KG1 (cell line): ENCODE measurements at places on chromosomes 16 and 17.

- no peak for DNase-seq
Observed at GRCh38 chr16:65476448-65476955, 354.6 kb upstream of the CDH11 start.

- DNase-seq = peak; percentile 66
Observed at GRCh38 chr16:714558-715476, at the start of gene METRN. Gene METRN (plus strand): TSS chr16:715118. CDS start chr16:715290, 172 bp downstream.

GRCh38 chr17:34252444-34253138, 2.5 kb upstream of the CCL2 start:
- no peak for DNase-seq

DNA sequence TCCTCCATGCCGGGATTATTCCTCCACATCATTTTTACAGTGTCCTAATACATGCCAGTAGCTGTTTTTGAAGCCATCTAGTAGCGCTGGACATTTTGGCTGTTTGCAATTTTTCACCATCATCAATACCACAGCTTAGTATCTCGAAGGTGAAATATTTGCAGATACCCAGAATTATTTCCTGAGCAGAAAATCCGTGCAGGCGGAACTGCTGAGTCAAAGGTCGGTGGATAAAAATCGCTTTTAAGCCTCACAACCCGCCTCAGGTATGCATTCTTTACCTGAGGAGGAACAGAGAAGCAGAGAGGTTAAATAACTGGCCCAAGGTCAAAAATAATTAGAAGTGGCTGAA, 584 bp upstream of the TNRC6A start:
- DNase-seq = no peak

- DNase-seq = no peak
Observed at GRCh38 chr17:949623-950303, 29.8 kb downstream of the NXN start.

- no peak for DNase-seq
Observed at GRCh38 chr17:32227910-32228309, 37.7 kb upstream of the RHBDL3 start.

DNA sequence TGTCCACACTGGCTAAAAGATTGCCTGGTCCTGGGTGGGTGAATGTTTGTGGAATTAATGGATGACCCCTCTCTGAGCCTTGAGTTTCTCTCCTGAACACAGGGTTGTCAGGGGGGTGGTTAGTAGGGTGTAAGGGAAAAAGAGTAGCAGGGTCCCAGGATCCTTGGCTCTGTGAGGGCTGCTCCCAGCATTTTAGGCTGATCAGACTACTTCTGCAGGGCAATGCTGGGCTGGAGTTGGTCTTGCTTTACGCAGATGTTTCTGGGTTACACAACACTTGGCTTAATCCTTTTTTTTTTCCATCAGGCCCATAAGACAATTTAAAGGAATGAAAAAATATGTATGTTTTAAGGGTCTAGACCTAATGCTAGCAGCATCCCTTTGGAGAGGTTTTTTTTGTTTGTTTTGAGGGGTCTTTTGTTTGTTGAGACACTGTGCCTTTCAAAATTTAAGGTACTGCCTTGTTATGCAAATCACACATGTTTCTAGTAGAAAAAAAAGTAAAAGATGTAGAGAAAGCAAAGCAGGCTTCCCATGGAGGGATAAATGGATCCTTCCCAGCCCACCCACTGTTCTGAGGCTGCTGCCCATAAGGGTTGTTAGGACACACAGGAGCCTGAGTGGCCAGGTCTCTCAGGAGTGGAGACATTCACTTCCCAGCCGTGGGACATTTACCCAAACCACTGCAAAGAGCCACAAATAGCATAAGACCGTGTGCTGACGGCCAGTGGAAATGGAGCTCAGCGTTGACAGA, 225.6 kb upstream of the HSBP1 start:
- no peak for DNase-seq

- DNase-seq = no peak
Observed at GRCh38 chr16:27323781-27324561, 10.2 kb downstream of the IL4R start.

- DNase-seq = no peak
Observed at GRCh38 chr17:750431-751037, 1.5 kb downstream of the GEMIN4 start.

- DNase-seq = no peak
Observed at GRCh38 chr17:27323538-27324215, 29.8 kb downstream of the WSB1 start.

DNA sequence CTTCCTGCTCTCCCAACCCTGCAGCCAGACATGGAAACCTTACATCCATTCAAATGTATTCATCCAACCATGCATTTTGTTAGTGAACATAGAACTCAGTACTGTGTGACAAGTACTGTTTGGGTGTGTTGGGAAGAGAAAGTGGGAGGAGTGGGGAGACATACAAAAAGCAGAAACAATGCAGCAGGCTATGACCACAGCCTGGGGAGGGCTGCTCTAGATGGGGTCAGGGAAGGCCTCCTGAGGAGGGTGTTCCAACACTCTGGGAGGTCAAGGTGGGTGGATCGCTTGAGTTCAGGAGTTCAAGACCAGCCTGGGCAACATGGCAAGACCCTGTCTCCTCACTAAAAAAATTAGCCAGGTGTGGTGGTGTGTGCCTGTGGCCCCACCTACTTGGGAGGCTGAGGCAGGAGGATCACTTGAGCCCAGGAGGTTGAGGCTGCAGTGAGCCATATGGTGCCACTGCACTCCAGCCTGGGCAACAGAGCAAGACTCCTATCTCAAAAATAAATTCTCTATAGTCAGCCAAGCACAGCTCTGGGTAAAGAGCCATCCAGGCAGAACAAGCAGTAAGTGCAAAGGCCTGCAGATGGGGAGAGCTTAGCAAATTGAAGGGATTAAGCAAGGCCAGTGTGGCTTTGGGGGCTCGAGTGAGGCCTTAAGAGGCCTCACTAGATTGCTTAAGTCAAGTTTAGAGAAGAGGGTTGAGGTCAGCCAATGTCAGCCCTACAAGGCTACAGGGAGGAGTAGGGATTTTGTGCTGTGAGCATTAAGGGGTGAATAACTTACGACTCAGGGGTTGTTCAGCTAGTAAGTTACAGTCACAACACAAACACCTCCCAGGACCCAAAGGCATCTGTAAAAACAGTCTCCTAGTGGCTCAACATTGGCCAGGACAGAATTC, 5.5 kb downstream of the SLC13A2 start:
- no peak for DNase-seq

DNA sequence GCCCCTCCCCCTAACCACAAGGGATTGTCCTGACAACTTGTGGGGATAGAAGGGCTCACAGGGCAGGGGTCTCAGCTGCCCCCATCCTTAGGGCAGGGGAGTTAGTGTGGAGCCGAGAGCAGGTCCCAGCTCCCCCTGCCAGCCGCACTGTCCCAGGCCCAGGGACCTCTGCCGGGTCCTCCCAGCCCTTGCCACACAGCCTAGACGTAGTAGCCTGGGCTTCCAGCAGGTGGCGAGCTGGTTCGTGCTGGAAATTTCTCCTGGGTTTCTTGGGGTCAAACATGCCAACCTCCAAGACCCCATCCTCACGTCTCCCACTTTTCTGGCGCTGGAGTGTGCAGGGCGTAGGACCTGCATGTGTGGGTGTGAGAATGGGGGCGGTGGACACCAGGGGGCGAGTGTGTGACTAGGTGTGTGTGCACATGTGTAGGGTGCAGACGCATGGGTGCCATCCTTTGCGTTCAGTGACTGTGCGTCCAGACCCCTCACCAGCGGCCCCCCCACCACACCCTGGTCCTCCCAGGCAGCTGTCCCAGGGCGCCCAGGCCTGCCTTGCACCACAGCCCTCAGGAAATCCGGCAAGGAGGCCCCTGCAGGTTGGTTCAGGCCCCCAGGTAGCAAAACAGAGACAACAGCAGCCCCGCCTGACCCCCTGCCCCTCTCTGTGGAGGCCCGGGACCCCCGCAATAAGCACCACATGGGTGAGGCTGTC, 29.5 kb downstream of the SBK1 start:
- DNase-seq = no peak

GRCh38 chr16:88865310-88865709, 1.1 kb downstream of the PABPN1L start:
- no peak for DNase-seq

DNA sequence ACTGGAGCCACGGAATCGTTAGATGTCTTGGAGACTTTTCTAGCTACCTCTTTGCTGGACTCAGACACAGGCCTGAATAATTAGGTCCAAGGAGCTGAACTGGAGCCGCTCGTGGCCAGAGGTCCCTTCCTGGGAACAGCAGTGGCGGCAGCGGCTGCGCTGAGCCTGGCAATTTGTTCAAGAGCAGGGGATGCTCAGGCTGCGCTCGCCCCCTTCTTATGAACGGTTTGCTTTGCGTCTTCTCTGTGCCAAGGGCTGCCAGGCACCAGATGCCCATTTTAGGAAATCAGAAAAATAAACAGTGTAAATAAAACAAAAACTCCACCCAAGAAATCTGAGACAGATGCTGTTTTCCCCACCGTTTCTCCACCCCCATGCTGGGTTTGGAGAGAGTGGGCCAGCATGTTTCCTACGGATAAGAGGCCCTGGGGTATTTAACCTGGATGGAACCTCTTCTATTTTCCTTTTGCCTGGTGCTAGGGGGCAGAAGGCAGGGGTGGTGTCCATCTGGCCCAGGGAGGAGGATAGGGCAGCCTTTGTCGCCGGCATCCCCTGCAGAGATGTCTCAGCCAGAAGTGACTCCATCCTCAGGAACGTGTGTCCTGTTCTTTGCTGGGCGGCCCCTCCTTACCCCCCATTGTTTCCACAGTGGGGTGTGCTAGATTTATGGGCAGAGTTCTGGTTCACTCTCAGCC, 163.4 kb downstream of the SEC14L1 start:
- DNase-seq = no peak

- DNase-seq = no peak
Observed at GRCh38 chr16:47477679-47478078, 16.5 kb downstream of the PHKB start.

DNA sequence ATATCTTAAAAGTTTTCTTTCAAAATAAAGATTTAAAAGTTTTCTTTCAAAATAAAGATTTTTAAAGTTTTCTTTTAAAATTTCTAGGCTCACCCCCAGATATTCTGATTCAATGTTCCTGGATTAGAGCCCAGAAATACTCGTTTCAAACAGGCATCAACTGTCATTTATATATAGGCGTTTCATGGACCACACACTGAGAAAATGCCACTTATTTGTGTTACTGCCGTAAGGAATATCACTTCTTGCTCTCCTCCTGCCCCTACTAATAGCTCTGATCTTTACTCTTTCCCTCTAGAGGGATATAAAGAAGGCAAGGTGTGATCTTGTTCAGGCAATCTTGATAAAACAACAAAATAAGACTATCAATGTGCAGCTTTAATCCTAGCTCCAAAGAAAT, 1324.1 kb downstream of the CDH8 start:
- no peak for DNase-seq

GRCh38 chr16:62208934-62209333, 172.7 kb upstream of the CDH8 start:
- no peak for DNase-seq
